ENCODE measurements at places on chromosomes 2 and 18.

DNA sequence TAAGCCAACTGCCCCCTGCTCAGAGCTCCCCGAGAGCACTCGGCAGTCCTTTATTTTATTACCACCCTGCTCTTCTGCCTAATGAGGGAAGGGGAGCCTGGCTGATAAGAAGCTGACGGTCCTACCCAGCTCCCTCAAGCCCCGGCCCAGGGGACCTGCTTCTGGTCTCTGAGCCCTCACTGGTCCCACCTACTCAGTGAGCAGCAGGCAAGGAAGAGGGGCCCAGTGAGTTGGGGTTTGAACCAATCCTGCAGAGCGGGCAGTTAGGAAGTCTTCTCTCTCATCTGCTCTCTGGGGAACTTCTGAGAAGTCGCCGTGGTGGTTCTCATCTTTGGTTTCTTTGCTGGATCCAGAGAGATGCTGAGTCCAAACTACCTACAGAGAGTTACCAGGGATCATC lies 218.9 kb downstream of the NDUFA10 start:
- no peak for DNase-seq

GRCh38 chr2:162490761-162491470 lies 147.0 kb downstream of the GCA start:
- DNase-seq = no peak

DNA sequence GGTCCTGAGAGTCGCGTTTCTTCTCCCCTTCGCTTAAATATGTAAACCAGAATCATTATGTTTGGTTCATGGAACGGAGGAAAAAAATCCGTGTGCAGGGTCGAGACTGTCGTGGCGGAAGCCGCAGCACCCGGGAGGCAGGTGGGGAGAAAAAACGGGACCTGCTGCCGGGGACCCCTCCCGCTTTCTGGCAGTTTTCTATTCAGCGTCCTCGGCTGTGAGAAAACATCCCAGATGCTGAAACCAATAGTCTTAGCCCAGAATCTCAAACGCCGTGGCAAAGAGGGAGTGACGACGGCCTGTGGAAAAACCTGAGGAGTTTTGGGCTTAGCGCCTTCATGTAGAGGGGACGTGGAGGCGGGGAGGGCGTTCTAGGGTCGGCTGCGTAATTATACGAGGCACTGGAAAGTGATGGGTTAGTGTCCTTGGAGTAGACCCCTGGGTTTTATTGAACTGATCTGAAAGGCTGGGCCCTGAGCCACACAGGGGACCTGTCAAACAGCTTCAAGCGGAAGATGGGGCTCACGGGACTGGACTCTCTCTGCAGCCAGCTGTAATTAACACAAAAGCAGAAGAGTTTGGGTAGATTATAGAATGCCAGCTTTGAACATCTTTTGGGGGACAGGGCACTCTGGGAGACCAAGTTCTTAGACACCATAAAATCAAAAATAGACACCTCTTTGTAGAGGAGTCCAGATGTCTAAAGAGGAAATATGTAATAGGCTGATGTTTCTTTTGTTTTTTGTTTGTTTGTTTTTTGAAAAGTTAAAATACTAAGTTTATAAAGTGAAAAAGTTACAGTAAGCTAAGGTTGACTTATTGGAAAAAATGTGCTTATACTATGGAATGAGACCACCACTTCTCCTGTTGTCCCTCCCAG lies 834 bp upstream of the BUB1 start:
- DNase-seq = peak; percentile 7

GRCh38 chr2:204877691-204878090 lies 332.4 kb downstream of the PARD3B start:
- DNase-seq = no peak

- no peak for DNase-seq
These were observed 35.9 kb downstream of the INPP4A start for GRCh38 chr2:98480598-98480997.

- no peak for DNase-seq
These were observed 2015.7 kb upstream of the LRRTM1 start for GRCh38 chr2:82320296-82320695.

GRCh38 chr18:62186499-62186773 lies 420 bp downstream of the PIGN start:
- DNase-seq = no peak

GRCh38 chr18:28063271-28063761 lies 113.6 kb downstream of the CDH2 start:
- DNase-seq = no peak

DNA sequence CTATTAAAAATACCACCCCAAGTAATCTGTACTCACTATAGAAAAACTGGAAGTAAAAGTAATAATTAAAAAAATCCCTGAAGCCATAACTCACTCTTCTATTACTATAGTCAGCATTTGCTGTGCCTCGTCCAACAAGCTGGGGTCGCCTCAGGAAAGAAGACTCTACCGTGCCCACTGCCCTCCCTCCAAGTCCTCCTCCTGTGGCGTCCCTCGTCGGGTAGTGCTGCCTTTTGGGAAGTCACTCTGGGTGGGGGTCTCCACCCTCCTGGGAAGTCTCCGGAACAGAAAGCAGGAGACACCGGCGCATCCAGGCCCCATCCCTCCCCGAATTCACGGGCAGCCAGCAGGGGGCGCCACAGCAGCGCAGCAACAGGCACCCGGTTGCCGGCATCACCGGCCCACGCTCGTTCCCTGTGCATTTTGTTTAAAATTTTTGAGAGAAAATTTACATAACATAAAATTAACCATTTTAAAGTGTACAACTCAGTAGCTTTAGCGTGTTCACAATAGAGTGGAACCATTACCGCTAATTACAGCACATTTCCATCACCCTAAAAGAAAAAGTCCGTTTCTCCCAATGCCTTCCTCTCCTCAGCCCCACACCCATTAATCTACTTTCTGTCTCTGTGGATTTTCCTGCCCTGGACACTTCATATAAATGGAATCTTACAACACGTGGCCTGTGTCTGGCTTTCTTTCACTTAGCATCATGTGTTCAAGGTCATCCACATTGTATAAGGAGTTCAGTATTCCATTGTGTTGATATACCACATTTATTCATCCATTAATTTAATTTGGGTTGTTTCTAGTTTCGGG lies 62.2 kb downstream of the ADNP2 start:
- DNase-seq = peak; percentile 30

DNA sequence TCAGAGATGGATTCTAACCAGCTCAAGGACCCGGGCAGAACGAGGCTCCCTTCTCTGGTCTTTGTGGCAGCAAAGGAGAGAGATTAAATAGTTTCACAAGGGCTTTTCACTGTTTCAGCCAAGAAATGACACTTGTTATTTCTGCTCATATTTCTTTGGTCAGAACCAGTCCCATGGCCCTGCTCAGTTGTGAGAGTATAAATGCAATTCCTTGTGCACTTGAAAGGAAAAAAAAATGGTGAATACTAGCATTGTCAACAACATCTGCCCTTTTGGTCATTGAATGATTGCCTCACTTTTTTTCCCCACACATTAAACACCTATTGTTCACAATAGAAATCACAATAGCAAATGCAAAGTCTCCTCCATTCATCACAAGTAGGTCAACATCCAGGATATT lies 104.4 kb downstream of the RDH14 start:
- DNase-seq = no peak

DNA sequence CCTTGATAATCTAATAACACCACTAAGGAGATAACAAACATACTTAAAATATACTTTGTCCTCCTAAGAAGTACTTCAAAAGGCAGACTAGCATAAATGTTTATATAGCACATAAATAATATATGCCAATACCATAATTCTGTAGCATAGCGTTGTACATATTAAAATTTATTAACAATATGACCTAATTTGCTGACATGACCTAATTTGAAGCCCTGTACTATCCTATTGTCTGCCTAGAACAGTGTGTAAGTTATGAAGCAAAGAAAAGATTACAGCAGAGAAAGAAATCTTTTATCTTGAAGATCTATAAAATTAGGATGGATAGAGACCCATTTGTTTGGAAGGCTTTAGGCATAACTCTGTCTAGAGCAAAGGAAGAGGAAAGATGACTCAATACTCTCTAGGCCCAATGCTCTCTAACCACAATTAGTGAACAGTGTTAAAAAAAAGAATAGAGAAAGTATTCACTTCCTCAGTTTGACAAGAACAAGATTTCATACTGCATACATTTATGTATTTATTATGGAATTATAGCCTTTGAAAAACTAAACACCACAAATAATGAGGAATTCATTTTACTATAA lies 231.3 kb downstream of the ZRANB3 start:
- DNase-seq = no peak

DNA sequence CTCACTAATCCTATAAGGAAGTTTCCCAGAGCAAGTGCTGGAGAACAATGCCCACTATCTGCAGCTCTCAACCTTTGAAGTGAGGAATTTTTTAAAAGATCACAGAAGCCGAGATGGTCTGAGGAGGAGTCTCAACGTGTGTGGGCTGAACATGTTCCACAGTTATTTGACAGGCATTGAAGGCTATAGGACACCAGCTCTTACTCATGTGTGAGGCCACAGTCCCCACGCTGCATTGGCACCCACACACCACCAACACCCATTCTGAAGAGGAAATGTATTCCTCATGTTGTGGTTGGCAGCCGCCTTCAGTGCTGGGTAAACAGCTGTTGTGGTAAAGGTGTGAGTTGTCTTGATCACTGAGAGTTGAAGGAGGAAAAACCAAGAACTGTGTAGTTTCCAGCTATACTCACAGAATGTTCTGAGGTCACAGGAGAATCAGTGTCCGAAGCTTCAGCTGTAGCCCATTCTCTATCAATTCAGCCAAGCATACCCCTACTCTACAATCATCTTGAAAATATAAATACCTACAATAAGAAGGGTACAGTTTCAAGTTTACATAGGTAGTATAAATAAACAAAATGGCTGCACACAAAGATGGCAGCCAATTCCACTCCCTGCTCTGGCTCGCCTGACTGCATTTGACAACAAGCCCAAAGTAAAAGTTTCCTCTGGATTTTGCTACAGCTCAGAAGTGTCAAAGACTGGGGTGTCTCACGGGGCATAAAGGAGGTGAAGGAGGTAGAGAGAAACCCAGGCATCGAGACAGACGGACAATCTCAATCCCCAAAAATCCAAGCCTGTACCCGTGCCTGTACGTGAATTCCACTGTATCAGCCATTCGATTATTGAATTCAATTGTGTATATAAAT lies 12.1 kb downstream of the CD226 start:
- DNase-seq = no peak

DNA sequence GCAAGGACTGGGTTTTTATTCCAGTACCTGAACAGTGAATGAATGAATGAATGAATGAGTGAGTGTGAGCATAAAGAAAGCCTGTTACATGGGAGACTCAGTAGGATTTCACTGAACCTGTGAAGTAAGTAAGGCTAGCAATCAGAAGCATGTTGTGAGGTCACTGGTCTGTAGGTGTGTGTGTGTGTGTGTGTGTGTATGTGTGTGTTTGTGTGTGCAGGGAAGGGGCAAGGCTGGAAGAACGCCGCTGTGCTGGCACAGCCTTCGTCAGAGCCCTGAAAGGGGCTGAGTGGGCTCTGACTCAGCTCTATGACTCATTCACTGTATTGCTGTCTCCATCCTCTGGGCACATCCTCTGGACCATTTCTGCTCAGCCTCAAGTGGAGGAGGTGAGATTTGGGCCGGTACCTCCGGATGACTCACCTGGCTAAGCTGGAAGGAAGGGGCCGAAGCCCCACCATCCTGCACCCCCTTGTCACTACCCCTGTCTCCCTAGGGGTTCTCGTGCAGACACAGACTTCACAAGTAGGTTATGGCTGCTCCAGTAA lies 51.4 kb upstream of the MRPL33 start:
- DNase-seq = no peak

DNA sequence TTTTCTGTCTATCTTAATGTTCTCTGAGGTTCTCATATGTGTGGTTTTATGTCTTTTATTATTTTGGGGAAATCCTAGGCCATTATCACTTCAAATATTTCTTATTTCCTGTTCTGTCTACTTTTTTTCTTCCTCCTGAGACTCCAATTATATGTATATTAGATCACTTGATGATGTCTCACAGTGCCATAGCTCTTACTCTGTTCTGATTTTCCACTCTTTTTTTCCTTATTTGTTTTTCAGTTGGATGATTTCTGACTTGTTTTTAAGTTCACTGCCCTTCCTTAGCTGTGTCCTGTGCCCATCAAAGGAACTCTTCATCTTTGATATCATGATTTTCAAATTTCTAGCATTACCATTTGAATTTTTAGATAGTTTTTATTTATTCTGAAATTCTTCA lies 24.1 kb downstream of the FAM228B start:
- DNase-seq = no peak

DNA sequence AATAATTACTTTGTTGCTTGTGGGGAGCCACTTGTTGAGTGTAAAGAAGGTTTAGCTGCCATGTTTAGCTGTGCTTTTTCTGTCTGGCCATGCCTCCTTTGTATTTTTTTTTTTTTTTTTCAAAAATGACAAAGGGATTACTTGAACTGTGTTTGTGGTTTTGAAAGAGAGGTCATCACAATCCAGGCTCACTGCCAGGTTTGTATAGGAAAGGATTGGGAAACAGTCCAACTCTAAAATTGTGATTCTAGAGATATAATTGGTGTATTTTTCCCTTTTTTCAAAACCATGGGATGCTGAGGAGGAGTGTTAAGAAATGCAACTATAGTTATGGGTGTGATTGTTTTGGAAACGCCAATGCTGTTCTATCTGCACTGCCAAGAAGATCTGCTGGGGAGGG lies 4.3 kb downstream of the ITPRIPL1 start:
- DNase-seq = no peak

DNA sequence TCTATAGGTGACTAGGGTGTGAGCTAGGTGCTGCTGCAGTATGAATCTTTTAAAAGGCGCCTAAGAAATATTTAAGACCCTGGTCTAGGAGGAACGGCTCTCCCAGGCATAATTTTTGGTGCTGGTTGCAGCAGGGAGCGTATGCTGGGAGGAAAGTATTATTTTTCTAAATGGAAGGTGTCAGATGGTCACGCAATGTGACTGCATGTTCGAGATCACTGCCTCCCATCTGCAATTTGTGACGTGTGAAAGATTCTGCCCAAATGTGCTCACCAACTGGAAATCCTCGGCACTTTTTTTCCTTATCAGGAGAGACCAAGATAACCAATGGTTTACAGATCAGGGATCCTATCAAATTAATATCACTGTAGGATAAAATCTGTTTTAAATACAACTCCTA lies 95.6 kb upstream of the KLHL14 start:
- no peak for DNase-seq

DNA sequence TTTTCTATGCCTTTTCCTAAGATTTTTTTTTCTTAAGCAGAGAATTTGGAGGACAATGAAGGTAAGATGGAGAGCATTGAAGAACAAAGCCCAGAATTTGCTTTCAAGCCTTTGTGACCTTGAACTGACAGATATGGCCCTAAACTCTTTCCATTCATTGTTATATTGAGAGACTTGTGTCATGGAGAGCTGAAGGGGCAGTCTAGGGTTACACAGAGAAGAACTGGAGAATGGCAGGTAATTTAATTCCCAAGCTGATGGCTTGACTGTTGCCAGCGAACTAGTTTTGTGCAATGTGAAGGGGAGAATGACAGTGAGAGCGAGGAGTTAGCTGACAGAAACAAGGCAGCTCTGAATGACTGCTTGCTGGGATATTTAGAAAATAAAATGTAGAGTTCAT lies 1344.2 kb downstream of the LRP1B start:
- DNase-seq = no peak
